ENCODE measurements at places on chromosomes 12 and 14.

GRCh38 chr12:54940727-54941315 is 43.7 kb downstream of the TESPA1 start:
- DNase-seq, result no peak

DNA sequence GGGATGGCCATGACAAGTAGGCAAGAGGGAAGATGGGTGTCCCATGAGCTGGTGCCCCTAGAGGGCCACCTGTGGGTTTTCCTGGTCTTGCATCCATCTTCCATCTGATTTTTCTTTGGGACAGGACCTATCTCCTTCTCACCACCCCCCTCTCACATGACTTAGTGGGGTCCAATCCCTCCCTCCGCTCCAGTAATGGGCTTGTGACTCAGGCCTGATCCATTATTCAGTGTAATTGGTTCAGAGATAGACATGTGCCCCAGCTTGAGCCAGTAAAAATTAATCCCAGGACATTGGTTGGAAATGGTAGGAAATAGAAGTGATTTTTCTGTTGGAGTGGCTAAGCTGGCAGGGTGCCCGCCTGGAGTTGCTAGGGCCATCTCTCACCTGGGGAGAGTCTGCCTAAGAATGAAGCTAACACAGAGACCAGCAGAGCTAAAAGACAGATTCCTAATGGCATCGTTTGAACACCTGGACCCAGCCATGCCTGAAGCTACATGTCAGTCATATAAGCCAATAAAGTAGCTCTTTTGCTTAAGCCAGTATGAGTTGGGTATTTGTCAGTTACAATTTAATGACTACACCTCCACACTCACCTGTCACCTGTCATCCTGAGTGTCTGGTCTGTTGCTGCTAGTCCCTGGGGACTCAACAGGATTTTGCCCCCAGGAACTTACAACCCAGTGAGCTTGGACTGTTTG is 14.7 kb downstream of the RASAL1 start:
- DNase-seq, result no peak

DNA sequence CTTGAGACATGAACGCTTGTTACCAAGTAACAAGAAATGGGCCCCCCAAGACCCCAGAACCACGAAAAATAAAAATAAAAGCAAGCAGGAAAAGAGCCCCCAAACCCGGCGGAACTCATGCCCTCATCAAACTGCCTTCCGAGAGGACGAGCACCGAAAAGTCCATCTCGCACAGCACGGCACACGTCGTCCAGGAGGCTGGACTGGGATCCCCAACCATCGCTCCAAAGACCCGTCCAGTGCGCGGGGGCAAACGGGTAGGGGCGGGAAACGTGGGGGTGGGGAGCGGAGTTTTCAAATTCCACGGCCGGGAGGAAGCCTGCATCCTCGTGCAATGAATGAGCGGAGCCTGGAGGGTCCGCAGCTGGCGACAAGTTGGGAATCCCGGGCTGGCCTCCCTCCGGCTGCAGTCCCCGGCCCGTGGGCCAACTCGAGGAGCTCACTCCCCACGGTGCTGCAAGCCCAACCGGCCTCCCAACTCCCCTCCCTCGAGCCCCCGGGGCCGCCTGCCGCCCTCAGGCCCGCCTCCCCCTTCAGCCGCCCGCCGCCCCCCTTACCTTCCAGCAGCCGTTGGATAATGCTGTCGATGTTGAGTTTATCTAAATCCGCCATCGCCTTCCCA is 484 bp downstream of the PPP1CC start:
- DNase-seq, result no peak

DNA sequence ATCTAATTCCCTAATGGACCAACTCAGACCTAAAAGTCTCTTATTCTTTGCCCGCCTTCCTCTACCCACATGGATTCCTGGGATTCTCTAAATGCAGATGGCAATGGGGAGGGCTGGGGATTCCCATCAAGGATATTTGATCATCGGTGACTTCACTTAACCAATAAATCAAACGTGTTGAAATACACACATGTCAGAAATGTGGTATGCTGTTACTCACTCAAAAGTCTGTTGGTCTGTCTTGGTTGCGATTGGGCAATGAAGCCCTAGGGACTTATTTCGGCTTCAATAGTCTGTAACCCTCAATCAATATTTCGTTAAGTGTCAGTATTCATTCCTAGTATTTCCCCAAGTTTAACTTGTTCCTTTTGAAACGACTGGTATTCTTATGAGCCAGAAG is 117.2 kb upstream of the DIO3 start:
- DNase-seq, result no peak

DNA sequence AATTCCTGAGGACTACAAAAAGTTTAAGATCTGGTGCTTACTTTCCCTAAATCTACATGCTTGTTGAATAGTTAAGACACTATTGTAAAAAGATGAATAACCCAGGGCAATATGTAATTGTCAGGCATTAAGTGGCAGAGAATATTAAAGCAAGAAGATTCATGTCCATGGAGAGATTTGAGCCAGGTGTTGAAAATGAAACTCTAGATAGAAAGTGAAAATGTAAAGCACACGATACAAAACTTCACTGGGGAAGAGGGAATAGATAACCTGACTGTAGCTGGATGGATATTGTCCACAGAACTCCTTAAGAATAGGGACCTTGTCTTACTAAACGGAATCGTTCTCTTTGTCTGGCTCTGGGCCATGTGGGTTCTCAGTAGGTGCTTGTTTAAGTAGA is 5.0 kb downstream of the CAND1 start:
- DNase-seq, result no peak

GRCh38 chr12:88338486-88338885 is 196.4 kb downstream of the TMTC3 start:
- no peak for DNase-seq

GRCh38 chr14:51294951-51295525 is 55.0 kb downstream of the TMX1 start:
- no peak for DNase-seq

DNA sequence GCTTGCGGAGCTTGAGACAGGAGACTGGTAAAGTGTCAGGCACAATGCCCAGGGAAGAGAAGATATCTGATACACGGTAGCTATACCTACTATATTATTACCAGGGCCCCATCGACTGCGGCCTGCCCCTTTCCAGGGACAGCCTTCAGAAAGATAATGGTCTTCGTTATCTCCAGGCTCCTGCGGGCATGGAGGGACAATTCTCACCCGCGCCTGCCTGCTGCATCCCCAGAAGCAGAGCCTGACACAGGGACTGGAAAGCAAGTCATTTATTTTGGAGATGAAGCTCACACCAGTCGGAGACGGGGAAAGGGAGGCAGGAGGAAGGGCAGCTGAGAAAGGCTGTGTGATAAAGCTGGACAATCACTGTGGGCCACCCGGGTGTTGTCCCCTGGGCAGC is 67.9 kb upstream of the FAM222A start:
- no peak for DNase-seq

GRCh38 chr12:124765581-124766489 is 97.8 kb downstream of the SCARB1 start:
- DNase-seq, result no peak

GRCh38 chr12:15131431-15131830 is 89.8 kb downstream of the RERG start:
- DNase-seq, result no peak

DNA sequence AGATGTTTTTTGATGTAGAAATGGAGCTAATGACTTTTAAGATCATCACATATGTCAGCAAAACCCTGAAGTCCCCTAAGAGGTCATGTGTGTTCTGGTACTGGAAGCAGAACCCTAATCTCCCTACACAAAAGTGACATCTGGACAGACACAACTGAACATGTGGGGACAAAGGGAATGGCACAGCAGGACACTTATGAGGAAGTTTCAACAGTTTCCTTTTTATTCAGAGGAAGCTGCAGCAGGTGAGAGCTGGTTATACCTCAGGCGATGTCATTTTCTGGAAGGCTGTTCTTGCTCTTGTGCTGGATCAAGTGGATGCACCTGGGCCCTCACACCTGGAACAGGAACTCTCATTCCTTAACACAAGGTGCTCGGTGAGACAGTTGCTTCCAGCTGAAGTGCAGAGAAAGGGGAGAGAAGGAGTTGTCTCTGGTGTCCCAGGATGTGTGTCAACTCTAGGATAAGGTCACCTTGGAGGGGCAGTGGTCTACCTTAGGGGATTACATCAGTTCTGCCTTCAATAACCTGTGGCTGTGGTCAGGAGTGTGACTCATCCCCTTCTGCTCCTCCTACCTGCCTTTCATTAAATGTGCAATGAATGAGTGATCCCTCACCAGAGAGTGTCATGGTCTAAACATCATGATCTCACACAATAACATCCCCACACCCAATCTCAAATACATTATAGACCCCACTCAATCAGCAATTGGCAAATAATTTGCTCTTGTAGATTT is 463.4 kb downstream of the TMEM121 start:
- no peak for DNase-seq

GRCh38 chr12:130497991-130498390 is 160.3 kb downstream of the PIWIL1 start:
- no peak for DNase-seq

GRCh38 chr14:30559638-30560091 is 707 bp downstream of the G2E3 start:
- DNase-seq, result no peak

- no peak for DNase-seq
Observed at GRCh38 chr12:39628836-39629235, 9.2 kb upstream of the ABCD2 start.

DNA sequence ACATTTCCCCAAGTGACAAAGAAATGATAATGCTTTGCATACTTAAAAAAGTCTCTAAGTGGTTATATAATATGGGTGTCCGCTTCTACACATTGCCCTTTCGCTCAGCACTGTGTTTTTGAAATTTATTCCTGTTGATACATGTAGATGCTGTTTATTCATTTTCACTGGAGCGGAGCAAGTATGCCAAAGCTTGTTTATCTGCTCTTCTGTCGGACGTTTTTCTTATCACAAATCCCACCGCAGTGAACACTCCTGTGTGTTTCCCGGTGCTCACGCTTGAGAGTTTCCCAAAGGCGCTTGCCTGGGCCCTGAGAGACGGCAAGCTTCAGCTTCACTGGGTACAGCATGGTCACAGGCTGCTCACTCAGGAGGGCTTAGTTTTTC is 50.2 kb downstream of the TPCN1 start:
- no peak for DNase-seq

DNA sequence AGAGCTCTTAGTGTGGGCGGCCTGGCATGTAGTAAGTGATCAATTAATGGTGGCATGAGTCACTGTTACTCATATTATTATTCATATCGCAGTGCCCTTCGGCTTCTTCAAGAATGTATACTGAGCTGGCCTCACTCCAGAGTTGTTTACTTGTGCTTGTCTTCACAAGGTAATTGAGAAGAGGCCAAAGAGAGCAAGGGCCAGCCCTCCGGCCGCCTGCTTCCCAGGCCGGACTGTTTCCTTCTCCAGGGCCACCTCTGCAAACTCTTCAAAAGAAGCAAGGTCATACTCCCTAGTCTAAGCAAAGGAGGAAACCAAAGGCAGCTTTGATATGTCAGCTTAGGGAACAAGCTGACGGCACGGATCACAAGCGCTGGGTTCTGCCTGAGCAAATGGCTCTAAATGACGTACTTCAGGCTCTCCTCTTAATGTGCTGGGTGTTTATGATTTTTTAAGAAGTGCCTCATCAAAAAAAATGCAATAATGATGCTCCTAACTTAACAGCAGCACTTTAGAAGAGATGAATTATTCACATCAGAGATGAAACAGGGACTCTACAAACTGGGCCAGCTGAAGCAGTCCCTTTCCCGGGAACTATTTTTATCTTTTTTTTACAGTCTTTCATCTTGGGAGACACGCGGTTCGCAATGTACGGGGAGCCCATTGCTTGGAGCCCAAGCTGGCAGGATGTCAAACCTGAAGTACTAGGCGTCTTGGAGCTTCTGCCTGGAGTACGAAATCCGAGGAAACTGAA is 65.6 kb upstream of the DLK1 start:
- DNase-seq, result no peak

- DNase-seq, result no peak
Observed at GRCh38 chr12:29212682-29213403, 63.8 kb downstream of the FAR2 start.

DNA sequence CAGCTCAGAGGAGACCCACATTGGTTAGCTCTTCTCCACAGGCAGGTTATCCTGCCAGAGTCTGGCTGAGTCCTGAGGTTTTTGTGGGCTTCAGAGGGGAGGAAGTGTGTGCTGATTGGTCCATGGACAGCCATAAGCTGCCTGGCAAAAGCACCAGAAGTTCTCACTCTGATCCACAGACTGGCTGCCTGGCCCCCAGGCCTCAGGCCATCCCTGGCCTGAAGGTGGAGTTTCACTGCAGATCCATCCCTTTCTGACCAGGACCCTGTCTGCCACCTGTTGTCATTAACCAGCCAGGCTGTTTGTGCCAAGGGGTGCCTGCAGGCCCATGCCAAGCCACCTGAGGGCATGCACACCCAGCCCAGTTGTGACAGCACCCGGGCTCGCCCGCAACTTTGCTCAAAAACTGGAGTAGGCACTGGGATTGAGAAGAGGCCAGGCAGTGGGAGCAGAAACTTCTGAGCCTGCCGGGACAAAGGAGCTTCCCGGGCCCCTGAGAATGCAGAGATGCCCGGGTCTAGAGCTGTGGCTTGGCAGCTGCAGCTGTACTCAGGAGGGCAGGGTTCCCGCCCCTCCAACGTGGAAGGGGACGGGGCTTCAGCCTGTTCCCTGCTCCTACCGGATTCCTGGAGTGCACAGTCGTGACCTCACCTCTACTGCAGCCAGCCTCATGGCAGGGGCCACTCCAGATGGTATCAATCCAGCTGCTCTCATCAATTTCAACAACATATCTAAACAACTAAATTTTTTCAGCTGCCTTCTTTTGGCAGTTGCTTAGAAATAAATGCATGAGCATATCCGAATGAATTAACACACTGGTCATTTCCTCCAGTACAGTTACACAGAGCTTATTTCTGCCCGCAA is 1277.3 kb downstream of the SLC16A7 start:
- no peak for DNase-seq

DNA sequence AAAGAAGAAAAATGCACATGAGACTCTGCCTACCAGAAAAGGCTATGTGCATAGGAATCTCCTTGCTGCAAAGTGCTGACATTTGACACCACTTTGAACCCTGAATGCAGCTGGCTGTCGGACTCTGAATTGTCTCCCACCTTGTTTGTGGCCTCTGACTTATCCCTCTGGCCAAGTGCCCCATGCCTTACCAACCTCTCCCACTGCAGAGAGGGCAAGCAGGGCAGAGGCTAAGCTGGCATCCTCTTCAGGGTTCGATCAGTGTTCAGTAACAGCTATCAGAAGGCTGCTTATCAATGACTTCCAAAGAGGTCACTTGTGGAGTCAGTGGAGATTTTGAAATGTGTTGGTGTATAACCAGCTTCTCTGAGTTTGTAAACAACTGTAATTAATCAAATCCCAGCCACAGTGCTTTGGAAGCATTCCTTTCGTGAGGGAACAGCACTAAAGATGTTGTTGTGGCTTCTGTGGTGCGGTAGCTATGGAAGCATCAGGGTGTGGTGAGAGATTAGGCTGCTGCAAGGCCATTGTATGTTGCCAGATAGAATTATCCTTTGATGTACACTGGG is 22.6 kb upstream of the BMP4 start:
- no peak for DNase-seq

- no peak for DNase-seq
Observed at GRCh38 chr12:52213564-52214420, 19.3 kb upstream of the KRT7 start.

DNA sequence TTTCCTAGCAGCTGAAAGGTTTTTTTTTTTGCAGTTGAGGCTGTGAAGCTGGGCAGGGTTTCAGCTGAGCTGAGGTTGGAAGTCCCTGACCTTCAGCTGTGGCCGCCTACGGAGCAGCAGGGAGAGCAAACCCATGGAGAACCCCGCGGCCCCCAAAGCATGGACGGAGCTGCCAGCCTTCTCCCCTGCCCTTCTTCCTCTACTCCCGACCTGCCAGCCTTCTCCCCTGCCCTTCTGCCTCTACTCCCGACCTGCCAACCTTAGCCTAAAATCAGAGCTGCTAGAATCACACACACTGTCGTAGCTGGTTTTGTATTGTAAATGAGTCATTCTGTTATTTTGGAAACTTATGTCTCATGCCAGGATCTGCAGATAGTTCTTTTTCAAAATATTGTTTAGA is 74.6 kb downstream of the PPP2R5C start:
- no peak for DNase-seq

Data from cortex of kidney (tissue), 1 donor.